ENCODE measurements at places on chromosomes 12 and 14.

- no peak for DNase-seq
Measured at GRCh38 chr12:95522692-95523091, 28.6 kb downstream of the USP44 start.

- DNase-seq: no peak
Measured at GRCh38 chr14:30020271-30020670, 92.6 kb upstream of the PRKD1 start.

DNA sequence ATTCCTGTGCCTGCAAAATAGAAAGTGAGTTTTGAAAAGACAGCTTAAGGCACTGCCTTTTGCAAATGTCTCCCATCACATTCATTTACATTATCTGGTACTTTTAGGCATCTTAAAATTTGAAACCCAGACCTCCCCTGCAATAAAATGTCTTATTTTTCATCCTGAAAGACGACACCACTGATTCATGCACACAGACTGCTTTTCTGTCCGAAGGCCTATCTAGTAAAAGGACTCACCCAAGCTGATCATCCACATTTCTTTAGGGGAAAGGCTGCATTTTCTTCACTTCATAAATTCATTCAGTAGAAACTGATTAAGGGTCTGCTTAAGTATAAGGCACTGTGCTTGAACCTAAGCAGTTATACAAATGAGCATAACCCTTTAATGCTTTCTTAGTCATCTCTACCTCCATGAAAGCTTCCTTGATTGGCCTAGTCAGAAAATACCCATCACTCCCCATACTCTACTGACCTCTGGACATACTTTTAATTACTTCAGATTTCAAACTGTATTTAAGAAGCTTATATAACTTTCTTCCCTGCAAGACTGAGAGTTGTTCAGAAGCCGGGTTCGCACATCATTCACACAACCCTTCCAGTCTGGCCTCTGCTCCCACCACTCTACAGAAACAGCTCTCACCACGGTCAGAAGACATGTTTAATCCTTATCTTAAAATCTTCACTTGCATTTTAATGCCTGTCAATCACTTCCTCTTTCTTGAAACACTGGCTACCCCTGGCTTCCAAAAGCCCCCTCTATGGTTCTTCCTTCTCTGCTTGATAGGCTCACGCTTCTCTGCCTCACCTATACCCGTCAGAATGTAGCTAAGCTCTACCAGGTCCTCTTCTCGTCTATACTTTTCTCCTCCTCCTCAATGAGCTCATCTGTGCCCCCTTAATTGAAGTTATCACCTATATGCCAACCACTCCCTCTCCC lies 288.6 kb downstream of the MED13L start:
- DNase-seq: no peak

- DNase-seq: no peak
Measured at GRCh38 chr14:20118795-20119194, 8.3 kb downstream of the OR4K17 start.

GRCh38 chr12:132604151-132604618 lies 6.2 kb downstream of the LRCOL1 start:
- no peak for DNase-seq

GRCh38 chr14:90483571-90483974 lies 86.7 kb downstream of the CALM1 start:
- peak; percentile 41 for DNase-seq

- no peak for DNase-seq
Measured at GRCh38 chr14:101500681-101501080, 60.6 kb upstream of the DIO3 start.

GRCh38 chr12:42167711-42168110 lies 23.0 kb upstream of the GXYLT1 start:
- DNase-seq: no peak

- no peak for DNase-seq
Measured at GRCh38 chr12:102029141-102029540, 32.6 kb downstream of the WASHC3 start.

DNA sequence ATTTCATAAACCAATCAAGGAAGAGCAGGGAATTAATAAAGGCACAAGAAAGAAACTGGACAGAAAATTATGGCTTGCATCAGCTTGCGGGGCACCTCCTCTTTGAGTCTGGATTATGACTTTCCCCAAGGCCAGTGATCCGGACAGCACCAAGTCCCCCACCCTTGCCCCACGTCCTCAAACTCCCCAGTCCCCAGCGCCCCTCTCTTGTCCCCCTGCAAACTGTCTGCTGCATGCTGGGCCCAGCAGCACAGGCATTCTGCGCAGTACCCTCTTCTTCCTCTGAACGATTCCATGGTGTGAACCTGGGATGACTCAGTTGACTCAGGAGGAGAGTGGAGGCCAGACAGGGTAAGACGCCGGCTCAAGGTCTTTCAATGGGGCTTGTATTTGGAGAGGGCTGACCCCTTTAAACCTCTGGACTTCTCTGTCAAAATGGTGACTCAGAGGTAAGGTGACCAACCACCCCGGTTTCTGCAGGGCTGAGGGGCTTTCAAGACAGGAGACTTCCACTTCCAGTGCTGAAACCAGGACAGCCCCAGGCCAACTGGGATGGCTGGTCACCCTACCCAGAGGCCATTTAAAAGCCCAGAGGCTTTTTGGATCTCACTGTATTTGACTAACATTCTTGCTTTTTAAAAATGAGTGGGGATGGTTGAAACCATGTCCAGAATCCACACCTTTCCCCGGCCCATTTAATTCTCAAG lies 13.5 kb downstream of the C14orf132 start:
- no peak for DNase-seq

DNA sequence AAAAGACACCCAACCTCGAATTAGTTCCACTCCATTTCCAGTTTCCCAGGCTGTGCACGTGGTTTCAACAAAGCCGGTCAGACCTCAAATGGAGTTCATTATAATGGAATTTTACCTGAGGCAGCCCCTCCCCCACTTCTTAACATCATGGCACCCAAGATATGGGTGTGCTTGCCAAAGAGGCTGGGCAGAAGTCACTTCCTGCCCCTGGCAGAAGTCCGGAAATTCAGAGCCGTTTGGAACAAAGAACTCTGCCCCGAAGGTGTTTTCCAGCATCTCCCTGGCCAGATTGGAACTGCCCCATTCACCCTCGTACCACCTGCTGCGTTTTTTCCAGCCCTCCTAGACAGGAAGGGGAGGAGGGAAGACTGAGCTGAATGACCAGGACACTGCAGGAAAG lies 8.2 kb downstream of the VDR start:
- no peak for DNase-seq

GRCh38 chr14:84694161-84694560 lies 835.8 kb upstream of the FLRT2 start:
- no peak for DNase-seq

GRCh38 chr12:4422985-4423384 lies 22.6 kb downstream of the FGF6 start:
- DNase-seq: no peak

- DNase-seq: no peak
Measured at GRCh38 chr12:94952325-94952724, 51.2 kb downstream of the NDUFA12 start.

All from CD4-positive, alpha-beta T cell treated with Interleukin-17A for 1 hour (primary cell).